ENCODE measurements at places on chromosomes 5 and 9.

DNA sequence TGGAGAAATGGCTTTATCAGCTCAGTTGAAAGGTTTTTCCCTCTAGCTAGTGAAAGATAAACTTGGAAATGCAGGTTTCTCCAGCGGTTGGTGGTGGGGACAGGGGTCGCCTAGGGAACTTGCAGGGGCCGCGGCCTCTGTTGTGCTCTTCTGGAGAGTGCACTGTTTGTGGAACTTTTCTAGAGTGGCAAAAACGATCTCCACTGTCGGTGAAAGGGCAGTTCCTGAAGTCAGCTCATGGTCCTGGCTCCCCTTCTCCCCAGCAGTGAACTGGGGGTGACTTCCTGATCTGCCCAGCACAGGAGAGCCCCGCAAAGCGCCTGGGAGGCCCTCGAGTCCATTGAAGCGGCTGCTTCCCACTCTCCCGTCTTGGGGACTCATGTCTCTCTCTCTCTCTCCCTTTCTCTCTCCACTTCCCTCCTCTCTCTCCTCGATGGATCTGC lies 3.2 kb downstream of the IRX1 start:
- no peak for DNase-seq

GRCh38 chr5:18393565-18394442 lies 759.5 kb downstream of the TAF11L14 start:
- DNase-seq = peak; percentile 7

DNA sequence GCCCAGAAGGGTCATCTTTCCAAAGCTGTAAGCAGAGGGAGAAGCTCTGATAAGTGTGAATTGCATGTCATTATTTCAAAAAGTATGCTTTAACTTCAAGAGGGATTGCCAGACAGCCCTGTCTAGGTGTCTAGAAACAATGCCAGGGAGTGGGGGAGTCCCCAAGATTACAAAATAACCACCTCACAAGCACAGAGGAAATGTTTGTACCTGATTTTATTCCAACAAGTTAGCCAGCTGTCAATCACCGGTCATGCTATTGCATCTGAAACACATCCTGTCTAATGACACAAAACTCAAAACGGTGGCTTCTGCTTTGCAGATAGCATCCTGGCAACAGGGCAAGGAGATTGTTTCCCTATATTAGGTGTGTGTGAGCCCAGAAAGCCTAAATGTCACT lies 154.2 kb upstream of the WWC1 start:
- DNase-seq = no peak

- DNase-seq = no peak
Measured at GRCh38 chr5:16455668-16456067, 9.9 kb downstream of the ZNF622 start.

DNA sequence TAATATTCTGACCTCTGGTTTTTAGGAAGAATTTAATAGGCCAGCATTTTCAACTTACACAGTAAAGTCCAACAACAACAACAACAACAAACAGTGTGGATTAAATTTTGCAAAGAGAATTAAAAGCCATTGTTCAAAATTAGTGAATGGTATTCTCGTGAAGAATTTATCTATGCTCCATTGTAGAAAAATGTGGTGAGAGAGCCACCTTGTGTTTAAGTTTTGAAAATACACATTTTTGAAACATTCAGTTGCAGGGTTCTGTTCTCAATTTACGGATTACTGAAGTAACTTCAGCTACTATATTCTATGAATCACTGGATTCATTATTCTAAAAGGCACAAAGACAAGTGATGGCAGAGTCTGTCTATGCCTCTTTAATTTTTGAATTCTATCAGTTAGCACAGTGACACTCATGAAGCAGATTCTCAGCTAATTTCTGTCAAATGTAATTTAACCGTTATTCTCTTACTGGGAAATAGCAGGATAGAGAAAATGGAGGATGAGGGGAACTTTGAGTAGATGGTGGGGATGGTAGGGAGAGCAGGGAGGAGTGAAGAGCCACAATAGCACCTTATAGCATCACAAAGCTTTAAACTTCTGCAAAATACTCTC lies 11.0 kb downstream of the CCDC152 start:
- DNase-seq = no peak

DNA sequence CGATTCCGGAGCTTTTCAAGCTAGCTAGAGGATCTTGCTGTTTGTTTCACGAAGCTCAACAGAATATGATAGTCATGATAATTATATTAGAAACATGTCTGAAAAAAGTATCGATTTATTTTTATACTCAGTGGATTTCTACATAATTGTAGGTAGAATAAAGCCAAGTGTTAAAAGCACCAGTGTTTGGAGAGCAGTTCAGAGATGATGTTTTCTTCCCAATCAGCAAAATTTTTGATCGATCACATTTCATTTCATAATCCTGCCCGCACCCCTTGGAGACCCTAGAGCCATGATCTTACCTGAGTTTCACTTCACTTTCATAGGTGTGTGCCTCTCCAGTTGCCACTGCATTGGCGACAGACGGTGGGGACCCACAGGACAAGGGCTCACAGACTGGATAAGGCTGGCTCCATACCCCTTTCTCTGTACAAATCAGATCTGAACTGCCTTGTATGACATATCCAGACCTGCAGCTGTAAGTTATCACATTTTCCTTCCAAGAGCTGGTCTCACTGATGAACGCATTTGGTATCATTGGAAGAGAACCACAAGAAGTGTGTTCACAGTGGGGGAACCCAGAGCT lies 68.3 kb upstream of the TXNDC8 start:
- DNase-seq = no peak

- no peak for DNase-seq
Measured at GRCh38 chr9:92761686-92762085, 2.9 kb downstream of the BICD2 start.

DNA sequence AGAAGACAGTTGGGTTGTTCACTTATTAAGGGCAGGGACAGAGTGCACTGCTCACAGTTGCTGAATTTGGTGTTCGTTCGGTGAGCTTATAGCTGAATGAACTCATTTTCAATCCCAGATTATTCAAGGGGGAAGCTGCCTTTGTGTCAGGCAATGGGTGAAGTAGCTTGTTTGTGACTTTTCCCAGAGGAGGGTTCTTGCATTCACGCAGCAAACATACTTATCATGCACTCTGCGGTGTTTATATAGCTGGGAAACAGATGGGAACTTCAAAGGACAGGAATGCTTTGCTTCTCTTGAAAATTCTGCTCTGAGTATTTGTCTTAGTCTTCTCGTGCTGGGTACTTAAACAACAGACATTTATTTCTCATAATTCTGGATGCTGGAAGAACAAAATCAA lies 64.7 kb upstream of the ABCA1 start:
- no peak for DNase-seq

GRCh38 chr5:94731471-94731870 lies 113.0 kb downstream of the SLF1 start:
- DNase-seq = no peak

DNA sequence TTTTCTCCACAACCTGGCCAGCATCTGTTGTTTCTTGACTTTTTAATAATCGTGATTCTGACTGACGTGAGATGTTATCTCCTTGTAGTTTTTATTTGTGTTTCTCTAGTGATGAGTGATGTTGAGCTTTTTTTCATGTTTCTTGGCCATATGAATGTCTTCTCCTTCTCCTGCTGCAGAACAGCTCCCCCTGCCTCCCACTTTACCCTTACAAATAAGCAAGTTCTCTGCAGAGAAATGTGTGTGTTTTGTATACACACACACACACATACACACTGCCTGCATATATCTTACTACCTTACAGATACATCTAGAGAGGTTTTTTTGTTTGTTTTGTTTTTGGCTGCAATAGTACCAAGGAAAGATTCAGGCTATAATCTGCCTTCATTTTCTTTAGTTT lies 88.7 kb upstream of the PHF24 start:
- DNase-seq = no peak

Measured in stimulated activated CD8-positive, alpha-beta memory T cell treated with anti-CD3 and anti-CD28 coated beads, Interleukin-15, amount 100 ng/mL, for 24 hours (primary cell).